Ovary (tissue), 10 donors: ENCODE measurements at places on chromosomes 1 and 21. TPM values are rescaled to one million over a fixed set of nuclear protein-coding genes. Genes with fewer than 3 reads are reported as not detected.

The SLC45A1 gene
- 4.7 TPM for polyA plus RNA-seq

The LRRIQ3 gene
- 0.52 TPM for polyA plus RNA-seq

The AMY2B gene
- 16.3 TPM for polyA plus RNA-seq

The SDHC gene
- polyA plus RNA-seq: 115 TPM

The PPIE gene
- polyA plus RNA-seq: 53.3 TPM

The FMO5 gene
- 3.0 TPM for polyA plus RNA-seq

The CDC73 gene
- polyA plus RNA-seq: 11.9 TPM

The DENND2C gene
- polyA plus RNA-seq: 1.5 TPM

The IFNGR2 gene
- polyA plus RNA-seq: 125 TPM

The DIRAS3 gene
- 66.5 TPM for polyA plus RNA-seq
